ENCODE measurements at places on chromosomes 12 and 14.
A peak's percentile ranks its signal among the peaks of the same experiment; 100 is the strongest.

DNA sequence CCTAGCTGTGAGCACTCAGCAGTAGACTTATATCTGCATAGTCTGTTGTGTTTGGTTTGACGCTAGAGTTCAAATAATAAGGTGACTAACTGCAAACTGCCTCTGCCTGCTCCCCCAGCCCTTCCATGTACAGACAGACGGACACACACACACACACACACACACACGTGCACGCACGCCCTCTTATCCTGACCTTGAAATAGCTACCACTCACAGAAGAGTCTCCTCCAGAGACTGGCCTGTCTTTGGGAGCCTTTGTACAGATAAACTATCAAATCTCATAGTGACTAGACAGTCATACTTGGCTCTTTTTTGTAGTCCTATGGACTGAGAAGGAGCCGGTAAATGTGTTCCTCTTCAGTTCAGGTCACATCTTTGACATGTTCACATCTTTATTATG, 158.4 kb downstream of the FBXL14 start:
- no peak for DNase-seq

DNA sequence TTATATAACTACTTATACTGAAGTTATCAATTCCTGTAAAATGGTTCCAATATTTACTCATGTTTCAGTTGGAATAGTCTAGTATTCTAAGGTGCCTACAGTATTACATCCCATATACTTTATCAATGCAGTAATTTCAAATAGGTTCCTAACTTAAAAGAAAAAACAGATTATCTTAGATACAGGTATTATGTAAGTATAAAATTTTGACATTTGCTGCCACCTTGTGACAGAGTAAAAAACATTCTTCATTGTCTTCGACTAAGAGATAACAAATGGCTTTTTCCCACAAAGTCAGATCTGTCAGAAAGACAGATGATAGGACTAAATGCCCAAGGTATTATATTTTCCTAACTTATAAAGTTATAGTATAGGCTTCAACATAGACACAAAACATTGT, 78.7 kb downstream of the TXNDC16 start:
- peak; percentile 60 for DNase-seq

- no peak for DNase-seq
Measured at GRCh38 chr14:22226381-22226780, 362.6 kb downstream of the DAD1 start.

DNA sequence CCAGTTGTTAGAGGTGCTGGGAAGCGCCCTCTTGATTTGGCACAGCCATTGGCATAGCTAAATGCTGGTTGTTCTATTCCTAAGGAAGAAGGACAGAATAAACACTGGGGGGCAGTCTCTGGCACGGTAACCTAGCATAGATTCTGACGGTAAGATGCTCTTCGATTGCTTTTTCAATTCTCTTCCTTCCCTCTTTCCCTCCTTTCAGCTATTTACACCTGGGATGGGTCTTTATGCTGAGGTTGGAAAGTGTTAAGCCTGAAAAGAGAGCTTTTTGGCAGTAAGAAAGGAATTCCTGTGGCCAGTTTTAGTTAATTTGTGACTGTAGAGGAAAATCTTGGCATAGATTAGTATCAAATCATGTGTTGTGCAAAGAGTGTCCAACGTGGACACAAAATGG, 162.8 kb downstream of the SNAPC1 start:
- peak; percentile 48 for DNase-seq

DNA sequence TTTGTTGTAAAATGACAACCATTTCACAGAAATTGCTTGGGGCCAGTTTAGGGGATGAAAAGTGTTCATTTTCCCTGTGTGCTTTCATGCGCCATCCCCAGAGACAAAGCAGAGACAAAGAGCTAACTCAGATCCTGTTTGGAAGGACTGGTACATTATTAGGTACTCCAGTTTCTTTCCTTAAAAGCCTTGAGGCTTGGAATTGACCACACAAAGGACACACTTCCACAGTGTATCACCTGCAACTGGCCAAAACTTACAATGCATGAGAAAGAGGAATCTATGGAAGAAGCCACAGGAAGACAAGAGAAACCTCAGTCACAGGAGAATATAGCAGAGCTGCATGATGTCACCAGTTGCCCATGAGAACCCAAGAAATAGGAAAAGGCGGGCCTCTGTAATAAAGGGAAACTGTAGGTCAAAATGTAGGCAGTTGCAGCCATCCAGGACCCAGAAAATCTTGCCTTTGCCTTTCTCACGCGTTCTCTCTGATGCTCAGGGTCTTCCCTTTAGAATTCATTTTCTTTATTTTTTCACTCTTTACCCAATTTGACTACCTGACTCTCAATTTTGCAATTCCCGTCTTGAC, 339.0 kb downstream of the RMST start:
- DNase-seq = no peak

DNA sequence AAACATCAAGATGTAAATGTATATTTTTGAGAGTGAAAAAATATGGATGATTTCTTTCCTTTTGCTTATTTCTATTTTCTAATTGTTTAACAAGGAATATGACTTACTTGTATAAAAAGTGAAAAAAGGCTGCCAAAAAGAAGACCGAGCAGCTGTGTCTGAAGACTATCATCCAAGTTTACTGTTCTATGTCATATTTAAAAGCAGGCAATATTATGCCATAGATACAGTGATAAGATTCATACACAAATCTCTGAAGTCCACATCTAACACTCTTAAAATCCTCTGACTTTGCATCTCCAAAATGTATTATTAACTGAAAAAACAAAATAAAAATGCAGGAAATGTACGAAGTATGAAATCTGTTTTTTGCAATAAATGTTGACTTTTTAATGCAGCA, 109.1 kb downstream of the SEC23A start:
- no peak for DNase-seq

GRCh38 chr14:35220920-35221319, 71.3 kb upstream of the PSMA6 start:
- no peak for DNase-seq

GRCh38 chr14:54674046-54674741, 107.3 kb downstream of the SAMD4A start:
- DNase-seq = no peak

- no peak for DNase-seq
Measured at GRCh38 chr12:109447482-109447881, 29.6 kb downstream of the KCTD10 start.

Data from NCI-H1417 (cell line).